ENCODE measurements at places on chromosomes 7 and 10. TPM values are rescaled to one million over a fixed set of nuclear protein-coding genes. Genes with fewer than 3 reads are reported as not detected.

COL28A1 gene
- not detected for total RNA-seq

CYP26A1 gene
- total RNA-seq, result 0.07 TPM

DNA sequence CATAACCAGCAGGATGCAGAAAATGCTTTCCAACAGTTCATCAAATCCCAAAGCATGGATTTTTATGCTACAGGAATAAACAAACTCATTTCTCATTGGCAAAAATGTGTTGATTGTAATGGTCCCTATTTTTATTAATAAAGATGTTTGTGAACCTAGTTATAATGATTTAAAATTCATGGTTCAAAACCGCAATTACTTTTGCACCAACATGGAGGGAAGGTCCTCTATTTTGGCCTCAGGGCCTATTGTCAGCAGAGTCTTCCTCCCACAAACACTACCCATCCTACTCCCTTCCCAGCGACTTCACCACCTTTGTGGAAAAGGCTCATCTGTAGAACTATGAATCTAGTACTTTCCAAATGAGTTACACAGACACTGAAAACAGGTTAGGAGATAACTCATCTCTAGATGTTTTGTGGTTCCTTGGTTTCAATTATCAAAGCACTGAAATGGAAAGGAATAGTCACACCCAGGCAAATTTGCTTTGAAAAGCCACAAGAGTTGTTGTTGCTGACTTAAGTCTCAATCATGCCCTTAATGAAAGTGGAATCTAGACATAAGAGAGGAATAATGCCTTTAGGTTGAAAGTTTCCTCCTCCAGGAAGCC lies 59.4 kb upstream of the FRMD4A start:
- DNase-seq, result no peak

GRCh38 chr10:131816941-131817700 lies 83.7 kb upstream of the PPP2R2D start:
- DNase-seq, result no peak

BBS9 gene
- total RNA-seq, result 12.8 TPM

ZP3 gene
- total RNA-seq, result 1.3 TPM

CALCR gene
- total RNA-seq, result not detected

- DNase-seq, result no peak
These were observed 17.6 kb upstream of the AKR1C3 start for GRCh38 chr10:5076615-5077014.

DNA sequence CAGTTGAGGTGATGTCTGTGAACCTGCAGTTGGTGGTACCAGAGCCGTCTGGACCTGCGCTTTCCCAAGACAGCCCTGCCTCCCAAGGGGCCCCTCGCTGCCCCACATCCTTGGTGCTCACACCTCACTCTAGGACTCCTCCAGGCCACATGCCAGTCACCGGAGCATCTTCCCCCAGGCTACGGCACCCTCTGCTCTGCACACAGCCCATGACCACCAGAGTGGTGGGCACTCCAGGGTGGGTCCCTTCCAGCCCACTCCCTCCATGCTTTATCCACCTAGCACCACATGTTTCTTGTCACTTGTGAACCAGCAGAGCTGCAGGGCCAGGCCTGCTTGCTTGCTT lies 183.7 kb upstream of the SH2B2 start:
- DNase-seq, result no peak

FUOM gene
- total RNA-seq, result 32.9 TPM

MYL10 gene
- total RNA-seq, result not detected

All from pulmonary artery endothelial cell (primary cell).